ENCODE measurements at places on chromosomes 7 and 10.

DNA sequence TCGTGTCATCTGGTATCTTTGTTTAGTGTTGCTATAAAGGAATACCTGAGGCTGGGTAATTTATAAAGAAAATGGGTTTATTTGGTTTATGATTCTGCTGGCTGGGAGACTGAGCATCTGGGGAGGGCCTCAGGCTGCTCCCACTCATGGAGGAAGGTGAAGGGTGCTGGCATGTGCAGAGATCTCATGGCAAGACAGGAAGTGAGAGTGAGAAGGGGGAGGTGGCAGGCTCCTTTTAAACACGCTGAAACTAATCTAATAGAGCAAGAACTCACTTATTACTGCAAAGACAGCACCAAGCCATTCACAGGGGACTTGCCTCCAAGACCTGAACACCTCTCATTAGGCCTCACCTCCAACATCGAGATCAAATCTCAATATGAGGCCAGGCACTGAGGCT is 11.3 kb downstream of the OIT3 start:
- no peak for DNase-seq

DNA sequence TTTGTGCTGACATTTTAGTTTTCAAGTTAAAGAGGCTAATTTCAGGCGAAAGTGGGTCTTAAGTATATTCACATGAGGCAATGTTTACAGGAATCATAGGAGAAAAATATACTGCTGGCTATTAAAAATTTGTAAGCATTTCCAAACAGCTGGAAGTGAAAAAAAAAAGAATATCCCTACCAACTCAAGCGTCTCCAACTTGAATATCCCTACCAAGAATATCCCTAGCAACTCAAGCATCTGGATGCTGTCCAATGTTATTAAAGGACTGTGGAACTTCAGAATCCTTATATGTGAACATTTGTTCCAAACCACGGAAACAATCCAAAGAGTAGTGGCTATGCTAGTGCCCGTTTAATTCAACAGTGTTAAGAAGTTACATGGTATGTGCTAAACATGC is 1303.0 kb downstream of the GATA3 start:
- DNase-seq = no peak

DNA sequence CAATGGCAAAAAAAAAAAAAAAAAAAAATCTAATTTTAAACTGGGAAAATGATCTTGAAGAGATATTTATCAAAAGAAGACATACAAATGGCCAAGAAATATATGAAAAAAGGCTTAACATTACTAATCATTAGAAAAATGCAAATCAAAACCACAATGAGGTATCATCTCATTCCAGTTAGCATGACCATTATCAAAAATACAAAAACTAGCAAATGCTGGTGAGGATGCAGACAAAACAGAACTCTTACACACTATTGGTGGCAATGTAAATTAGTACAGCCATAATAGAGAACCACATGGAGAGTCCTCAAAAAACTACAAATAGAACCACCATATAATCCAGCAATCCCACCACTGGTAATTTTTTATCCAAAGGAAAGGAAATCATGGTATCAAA is 489.6 kb downstream of the TNS3 start:
- no peak for DNase-seq

GRCh38 chr10:124679401-124679800 is 64.8 kb downstream of the FAM53B start:
- DNase-seq = no peak

DNA sequence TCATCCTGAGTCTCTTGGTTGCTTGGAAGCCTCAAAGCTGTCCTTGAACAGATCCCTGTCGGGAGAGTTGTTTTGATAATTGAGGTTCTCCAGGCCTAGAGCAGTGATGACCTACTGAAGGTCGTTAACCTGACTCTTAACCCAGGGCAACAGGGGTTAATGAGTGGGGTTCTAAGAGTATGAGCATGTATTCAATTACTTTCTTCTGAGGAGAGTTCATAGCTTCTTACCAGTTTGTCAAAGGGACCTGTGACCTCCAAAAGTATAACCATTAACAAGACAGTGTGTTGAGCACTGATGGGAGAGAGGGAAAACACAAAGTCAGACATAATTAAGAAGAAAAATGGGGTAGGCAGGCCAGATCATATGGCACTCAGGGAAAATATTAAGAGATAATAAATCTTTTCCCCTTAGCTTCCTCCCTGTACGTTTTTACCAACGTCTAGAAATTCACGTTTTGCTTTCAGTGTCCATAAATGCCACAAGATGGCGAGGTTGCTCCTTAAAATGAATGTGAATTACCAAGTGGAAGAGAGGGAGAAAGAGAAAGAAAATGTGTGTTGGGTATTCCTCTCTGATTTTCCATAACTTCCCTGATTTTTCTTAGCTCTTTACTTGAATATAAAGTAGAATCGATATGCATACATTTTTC is 97.6 kb downstream of the SUGCT start:
- DNase-seq = peak; percentile 28

DNA sequence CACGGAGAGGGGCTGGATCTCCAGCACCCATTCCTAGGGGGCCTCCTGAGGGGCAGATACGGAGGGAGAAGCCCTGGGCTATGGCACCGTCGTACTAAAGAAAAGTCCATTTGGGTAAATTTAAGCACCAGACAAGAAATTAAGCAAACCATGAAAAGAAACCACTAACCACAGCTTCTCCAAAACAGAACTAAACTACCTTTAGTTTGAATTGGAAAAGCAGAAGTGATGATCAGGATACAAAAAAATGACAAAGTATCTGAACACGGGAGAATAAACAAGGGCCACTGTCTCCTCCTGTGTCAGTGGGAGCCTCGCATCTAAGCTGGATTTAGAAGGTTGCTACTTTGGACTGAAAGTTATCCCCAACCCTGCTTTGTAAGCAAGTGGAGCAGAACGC is 69.1 kb downstream of the DIP2C start:
- DNase-seq = no peak

DNA sequence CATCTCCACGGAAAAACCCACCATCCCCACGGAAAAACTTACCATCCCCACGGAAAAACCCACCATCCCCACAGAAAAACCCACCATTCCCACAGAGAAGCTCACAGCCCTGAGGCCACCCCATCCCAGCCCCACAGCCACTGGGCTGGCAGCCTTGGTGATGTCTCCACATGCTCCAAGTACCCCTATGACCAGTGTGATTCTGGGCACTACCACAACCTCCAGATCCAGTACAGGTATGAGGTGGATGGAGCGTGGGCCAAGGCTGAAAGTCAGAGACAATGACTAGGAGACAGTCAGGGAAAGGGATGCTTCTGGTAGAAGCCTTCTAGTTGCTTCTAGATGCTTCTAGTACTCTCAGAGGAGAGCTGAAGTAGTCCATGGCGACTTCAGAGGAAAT is 19.6 kb downstream of the ZAN start:
- DNase-seq = no peak

GRCh38 chr7:341841-342638 is 52.1 kb downstream of the FOXL3 start:
- no peak for DNase-seq

DNA sequence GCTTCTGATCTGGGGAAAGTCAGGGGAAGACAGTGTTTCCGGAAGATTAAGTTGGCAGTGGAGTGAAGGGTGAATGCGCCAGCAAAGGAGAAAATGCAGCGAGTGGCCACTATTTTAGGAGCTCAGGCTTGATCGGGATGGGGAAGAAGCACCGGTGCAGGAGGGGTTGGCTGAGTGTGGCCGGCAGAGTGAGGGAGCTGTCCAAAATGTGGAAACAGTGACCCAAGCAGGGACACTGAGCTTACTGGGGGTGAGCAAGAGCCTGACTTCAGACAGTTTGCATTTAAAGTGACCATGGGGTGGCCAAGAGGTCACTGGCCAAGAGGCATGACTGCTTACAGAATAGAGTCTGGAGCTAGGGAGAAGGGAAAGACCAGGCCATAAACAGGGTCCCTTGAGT is 79.3 kb downstream of the GOLGA7B start:
- no peak for DNase-seq

DNA sequence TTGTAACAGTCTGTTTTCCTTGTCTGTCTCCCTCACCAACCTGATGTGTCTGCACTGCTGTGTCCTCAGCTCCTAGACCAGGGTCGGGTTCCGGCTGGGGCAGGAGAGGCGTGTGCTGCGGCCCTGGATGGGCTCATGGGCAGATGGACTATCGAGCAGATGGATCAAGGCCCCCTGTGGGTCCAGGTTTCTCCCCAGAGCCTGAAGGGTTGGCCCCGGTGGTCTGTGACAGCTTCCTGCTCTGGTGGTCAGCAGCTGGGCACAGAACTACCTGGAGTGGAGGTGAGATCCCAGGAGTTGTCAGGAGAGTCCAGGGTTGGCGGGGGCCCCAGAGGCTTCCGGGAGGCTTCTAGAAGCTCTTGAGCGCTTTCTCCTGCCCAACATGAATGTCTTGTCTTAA is 75.1 kb downstream of the GRK5 start:
- DNase-seq = no peak

- DNase-seq = no peak
These were observed 3.0 kb upstream of the NRP1 start for GRCh38 chr10:33337326-33337957.

DNA sequence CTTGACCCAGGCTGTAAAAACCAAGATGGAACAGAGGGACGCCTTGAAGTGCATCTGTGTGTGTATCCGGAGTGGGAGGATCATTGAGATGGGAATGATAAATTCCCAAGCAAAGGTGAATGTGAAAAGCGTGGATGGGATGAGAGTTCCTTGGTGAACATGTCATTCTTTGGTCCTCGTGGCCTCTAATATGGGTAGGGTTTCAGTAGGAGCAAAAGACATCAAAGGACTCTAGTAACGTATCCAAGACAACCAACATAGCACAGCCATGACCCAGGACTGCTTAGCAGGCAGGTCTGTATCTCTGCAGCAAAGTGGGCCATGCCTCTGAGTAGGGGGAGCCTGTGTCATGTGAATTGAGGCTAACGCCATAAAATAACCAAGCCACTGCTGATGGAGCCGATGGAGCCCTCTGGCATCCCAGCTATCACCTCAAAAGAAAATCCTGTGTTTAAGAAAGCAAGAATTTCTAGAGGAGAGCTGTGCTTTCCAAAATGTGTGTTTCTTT is 98.6 kb downstream of the CCDC3 start:
- no peak for DNase-seq

DNA sequence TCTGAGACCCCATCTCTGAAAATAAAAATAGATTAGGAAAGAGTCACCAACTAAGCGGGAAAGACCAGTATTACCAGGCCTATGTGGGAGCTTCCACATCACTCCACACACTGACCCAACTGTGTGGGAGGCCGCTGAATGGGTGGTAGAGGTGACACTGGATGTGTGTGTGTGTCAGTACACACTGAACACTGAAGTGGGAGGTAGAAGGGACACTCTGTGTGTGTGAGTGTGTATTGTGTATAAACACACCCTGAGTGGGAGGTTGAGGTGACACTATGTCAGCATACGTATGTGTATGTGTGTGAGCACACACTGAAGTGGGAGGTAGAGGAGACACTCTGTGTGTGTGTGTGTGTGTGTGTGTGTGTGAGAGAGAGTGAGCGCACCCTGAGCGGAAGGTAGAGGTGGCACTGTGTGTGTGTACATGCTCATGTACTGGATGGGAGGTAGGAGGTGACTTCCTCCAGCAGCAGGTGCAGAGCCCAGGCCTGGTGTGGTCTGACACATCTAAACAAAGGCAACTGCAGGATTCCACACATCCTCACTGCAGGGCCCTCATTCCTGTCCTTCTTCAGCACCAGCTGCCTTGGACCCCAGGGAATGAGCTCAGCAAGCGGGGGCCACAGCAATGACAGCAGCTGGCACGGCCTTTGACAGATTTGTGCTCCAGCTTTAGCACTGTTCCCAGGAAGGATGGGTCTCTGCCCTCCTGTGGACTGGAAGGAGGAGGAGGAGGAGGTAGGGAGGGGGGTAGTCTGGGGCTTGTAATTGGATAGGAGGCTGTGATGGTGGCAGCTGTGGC is 26.5 kb upstream of the RBM20 start:
- DNase-seq = no peak

DNA sequence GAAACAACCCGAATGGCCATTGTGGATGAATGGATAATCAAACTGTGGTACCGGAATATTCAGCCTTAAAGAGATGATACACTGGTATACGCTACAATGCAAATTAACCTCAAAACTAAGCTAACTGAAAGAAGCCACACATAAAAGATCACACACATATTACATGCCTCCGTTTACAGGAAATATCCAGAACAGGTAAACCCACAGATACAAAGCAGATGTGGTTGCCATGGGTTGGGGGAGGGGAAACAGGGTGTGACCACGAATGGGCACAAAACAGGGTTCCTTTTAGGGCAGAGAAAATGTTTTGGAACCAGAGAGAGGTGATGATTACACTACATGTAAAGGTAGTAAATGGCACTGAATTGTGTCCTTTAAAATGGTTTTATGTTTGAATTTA is 16.6 kb downstream of the ESYT2 start:
- no peak for DNase-seq

DNA sequence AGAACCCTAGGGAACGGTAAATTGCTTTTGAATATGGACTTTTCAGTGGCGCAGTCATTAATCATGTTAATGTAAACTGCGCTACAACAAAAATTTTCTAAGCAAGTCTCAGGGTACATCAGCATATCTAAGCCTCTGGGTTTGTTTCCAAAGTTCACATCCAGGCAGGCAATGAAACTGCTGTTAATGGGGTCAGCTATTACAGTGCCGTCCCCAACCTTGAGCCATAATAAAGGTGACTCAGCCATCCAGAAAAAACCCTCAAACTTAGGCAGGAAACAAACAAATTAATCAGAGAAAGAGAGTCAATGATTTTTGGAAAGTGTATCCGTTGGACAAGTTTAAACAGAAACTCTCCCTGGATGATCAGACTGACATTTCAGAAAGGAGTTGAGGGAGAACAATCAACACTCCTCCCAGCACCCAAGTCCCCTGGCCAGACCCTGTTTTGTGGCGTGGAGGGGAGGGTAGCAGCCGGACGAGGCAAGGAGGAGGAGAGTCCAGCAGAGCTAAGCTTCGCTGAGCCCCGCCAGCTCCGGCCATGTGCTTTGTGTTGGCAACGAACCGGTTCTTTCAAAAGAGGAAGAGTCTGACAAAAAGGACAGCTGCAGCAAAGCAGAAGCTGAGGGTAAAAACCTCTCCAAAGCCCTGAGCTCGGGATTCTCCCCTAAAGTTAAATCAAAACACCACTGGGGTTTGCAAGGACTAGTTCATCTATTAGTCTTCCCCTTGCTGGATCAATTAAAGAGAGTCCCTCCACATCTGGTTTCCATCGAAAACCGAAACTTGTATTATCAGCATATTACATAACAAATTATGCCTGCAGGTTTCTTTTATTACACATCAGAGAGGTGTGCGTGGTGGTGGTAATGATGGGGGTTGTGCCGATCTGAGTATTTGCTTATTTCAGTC is 3.6 kb downstream of the FAM53B start:
- DNase-seq = peak; percentile 36
